ENCODE measurements at places on chromosomes 11 and 22.

- no peak for DNase-seq
These were observed 29.2 kb downstream of the SGSM3 start for GRCh38 chr22:40399621-40400020.

DNA sequence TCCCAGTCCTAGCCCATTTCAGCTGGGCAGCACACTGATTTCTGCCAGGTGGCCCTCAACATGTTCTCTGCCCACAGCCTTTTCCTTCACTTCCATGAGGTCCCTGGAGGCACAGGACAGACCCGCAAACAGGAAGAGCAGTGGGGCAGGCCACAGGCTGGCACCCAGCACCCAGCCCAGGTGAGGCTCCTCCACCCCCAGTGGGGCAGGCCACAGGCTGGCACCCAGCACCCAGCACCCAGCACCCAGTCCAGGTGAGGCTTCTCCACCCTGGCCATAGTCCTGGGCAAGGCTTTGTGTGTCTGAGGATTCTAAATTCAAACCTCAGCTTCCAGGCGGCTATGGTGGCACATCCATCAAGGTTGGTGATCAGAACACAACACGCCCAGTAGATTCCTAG lies 1413.0 kb downstream of the BRD1 start:
- DNase-seq: no peak

- DNase-seq: no peak
These were observed 99.4 kb downstream of the SHANK2 start for GRCh38 chr11:71153005-71153390.

- no peak for DNase-seq
These were observed 12.9 kb downstream of the ZNF74 start for GRCh38 chr22:20406686-20407408.

GRCh38 chr11:122808478-122808869 lies 29.8 kb upstream of the CRTAM start:
- no peak for DNase-seq

DNA sequence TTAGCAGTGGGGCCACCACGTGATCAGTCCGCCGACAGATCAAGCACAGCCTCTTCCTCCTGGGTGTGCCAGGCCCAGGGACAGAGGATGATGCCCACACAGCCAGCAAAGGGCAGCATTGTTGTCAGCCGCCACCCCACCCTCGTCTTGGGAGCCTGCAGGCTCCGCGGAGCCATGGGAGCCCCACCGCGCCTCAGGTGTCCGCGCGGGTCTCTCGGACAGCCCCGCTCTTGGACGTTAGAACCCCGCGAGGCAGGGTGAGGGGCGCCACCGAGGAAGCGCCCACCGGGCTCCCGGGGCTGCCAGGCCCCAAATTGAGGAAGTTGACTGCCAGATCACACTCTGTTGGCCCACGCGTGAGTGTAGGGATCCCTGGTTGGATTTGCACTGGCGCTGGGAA lies 83.9 kb upstream of the MS4A8 start:
- DNase-seq: no peak

DNA sequence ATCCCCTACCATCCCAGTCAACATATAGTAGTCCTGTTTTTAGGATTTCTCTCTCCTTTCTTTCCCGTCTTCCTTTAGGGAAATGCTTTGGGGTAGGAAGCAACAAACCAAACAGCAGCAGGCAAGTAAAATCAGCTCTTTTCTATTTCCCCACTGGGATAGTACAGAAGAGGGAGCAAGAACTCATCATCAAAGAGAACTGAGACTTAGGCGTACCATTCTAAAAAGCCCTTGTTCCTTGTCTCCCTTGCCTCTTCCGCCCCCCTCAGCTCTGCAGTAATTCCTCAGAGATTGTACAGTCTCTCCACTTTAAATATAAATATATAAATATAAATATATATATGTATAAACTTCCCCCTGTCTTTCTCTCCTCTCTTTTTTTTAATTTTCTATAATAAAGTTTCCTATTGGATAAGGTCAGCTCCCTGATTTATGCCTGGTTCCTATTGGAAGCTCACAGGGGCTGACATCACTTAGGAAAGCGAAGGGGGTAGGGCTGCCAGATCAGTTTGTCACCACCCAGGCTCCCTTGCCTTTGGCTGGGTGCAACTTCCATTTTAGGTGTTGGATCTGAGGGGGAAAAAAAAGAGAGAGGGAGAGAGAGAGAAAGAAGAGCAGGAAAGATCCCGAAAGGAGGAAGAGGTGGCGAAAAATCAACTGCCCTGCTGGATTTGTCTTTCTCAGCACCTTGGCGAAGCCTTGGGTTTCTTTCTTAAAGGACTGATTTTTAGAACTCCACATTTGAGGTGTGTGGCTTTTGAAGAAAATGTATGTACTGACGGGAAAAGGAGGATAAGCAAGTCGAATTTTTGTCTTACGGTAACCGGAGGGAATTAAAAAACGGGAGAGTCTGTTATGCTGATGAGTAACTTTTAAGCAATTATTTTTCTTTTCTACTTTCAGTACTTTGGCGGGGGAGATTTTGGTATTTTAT lies at the start of gene CTNND1:
CTNND1 (plus strand) TSS at position 502 of the 934 bp plus-strand sequence. CDS start 29,677 bp downstream, outside the sequence.
- peak; percentile 63 for DNase-seq

DNA sequence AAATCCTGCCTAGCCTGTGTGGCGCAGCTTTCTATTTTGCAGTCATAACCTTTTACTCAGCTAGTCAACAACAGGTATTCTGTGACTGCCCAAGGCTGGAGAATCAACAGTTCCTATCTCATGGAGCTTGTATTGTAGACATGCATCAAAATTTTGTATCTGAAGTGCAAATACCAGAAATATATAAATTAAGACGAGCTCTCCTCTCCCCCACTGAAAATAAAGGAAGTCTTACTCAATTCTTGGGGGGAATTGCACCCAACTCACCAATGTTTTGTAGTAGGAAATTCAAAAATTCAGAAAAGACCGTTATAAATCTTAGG lies 153.4 kb downstream of the NCAM1 start:
- no peak for DNase-seq

DNA sequence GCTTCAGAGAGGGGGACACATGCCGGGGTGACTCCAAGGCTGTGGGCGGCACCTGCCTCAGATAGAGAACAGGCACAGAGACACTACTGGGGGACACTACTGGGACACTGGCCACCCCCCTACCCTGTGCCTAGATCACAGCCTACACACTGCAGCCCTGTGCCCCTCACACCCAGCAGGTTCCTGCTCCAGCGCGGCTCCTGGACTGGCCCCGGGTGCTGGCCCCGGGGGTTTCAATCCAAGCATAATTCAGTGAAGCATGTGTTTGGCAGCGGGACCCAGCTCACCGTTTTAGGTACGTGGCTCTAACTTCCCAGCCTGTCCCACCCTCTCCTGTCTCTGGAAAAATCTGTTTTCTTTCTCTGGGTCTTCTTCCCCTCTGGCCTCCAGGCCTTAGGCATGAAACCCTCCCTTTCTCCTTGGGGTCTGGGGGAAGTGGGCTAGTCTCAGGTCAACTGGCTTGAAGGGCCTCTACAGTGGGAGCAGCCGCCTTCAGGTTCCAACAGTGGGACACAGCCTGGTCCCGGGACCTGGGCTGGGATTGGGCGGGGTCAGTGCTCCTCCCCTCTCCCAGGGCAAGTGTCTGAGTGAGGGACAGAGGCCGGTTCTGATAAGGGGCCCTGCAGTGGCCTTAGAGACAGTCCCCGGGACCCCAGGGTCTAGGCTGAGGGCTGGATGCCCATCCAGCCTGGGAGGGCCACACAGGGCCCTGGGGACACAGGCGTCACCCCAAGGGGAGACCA lies 98.8 kb downstream of the CRYBB2 start:
- no peak for DNase-seq

- no peak for DNase-seq
These were observed 41.7 kb downstream of the CASP12 start for GRCh38 chr11:104856607-104857006.

- no peak for DNase-seq
These were observed 3.4 kb downstream of the FAM83F start for GRCh38 chr22:39997939-39998726.

- no peak for DNase-seq
These were observed 659.9 kb upstream of the LUZP2 start for GRCh38 chr11:23836981-23837380.

GRCh38 chr11:2912498-2912897 lies 16.7 kb downstream of the PHLDA2 start:
- DNase-seq: peak; percentile 26

DNA sequence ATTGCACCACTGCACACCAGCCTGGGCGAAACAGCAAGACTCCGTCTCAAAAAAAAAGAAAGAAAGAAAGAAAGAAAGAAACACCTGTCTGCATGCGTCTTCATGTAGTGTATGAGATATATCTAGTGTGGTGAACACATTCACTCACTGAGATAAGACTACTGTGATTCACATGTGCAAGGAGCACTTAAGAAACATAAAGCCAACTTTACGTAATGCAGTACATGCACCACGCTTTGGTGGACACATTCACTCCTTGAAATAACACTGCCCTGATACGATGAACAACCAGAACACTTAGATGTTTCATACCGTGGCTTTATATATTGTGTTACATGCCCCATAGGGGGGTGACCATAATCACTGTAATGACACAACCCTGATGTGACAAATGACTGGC lies 96.0 kb downstream of the MICAL3 start:
- DNase-seq: no peak

DNA sequence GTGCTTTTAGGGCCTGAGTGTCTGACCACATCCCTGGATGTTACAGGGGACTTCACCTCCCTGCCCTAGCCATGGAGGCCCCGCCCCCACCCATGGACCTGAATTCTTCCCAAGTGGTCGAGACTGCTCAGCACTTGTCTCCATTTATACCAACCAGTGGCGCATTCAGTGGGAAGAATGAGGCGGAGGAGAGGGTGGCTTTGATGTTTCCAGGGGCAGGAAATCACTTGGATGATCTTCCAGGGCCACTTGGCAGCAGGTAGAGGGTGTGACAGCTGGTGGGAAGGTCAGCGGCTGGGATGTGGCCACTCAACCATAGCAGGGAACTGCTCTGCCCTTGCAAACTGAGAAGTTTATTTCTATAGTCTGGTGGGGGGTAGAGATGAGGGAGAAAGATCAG lies 155.1 kb upstream of the BLID start:
- DNase-seq: no peak

GRCh38 chr11:68040101-68040956 lies 1.5 kb downstream of the TCIRG1 start:
- DNase-seq: peak; percentile 56

- DNase-seq: peak; percentile 45
These were observed 55.3 kb upstream of the FBXO3 start for GRCh38 chr11:33829430-33830141.

- no peak for DNase-seq
These were observed 8.9 kb upstream of the UCP2 start for GRCh38 chr11:73991471-73992006.

GRCh38 chr11:17651061-17651460 lies 68.3 kb upstream of the MYOD1 start:
- DNase-seq: no peak

DNA sequence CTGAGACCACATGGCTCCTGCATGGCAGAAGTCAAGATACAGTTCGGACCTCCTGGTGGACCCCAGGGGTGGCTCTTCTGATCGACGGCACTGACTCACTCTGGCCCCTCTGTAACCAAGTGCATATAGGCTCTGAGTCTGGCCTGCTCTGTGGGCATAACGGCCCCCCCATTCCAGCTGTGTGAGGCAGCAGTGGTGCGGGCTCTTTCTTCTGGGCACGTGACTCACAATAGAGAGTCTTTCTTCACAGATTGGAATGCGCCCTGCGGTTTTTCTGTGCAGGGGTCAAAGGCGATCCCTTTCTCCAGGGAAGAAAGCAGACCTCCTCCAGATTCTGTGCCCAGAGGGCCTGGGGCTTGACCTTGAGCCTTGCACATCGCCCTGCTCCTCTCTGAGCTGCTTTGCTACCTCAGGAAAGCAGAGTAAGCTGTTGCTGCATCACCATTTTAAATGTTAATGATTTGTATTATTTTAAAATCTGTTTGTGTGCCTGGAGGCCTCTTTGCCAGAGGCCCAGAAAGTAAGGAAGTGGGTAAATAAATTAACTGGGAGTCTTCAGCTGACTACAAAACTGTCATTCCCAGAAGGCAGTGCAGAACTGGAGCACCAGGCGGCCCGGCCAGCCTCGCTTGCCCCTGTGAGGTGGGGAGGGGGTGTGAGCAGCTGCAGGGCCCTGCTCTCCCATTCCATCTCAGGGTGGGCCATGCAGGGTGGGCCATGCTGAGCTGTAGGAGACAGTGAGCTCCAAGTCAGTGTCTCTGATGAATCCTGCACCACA lies 199.0 kb downstream of the GRIK4 start:
- DNase-seq: no peak

GRCh38 chr22:39287076-39287725 lies 32.2 kb downstream of the RPL3 start:
- DNase-seq: peak; percentile 31

GRCh38 chr11:115421992-115422689 lies 82.1 kb downstream of the CADM1 start:
- DNase-seq: no peak

- no peak for DNase-seq
These were observed 27.6 kb upstream of the RCE1 start for GRCh38 chr11:66815646-66816045.

GRCh38 chr11:83427501-83427900 lies 141.3 kb upstream of the CCDC90B start:
- DNase-seq: no peak

- no peak for DNase-seq
These were observed 14.0 kb downstream of the SGSM1 start for GRCh38 chr22:24819911-24820461.

GRCh38 chr11:131154351-131154750 lies 216.1 kb upstream of the NTM start:
- no peak for DNase-seq

- no peak for DNase-seq
These were observed 85.3 kb downstream of the ARHGAP32 start for GRCh38 chr11:129106788-129107187.

- DNase-seq: no peak
These were observed 1.6 kb downstream of the GTPBP1 start for GRCh38 chr22:38707346-38707745.

GRCh38 chr22:41619979-41620588 lies 759 bp downstream of the DESI1 start:
- DNase-seq: peak; percentile 32

DNA sequence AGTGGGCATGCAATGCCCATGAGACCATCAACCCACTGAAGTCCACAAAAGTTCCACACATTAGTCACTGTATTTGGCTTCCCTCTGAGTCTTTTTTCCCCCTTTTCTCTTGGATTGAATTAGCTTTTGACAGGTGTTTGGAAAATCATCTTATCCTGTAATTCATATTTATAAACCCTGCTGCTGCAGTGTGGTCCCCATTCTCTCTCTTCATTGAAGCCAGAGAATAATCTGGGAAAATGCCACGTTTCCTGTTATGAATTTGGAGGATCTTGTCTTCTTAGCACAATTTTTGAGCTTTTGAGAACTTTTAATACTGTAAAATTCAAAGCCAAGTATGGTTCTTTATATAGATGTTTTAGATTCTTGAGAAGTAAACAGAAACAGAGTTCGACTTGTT lies 84.8 kb downstream of the UVRAG start:
- no peak for DNase-seq

GRCh38 chr11:102617466-102618008 lies 7.6 kb downstream of the MMP20 start:
- no peak for DNase-seq

- no peak for DNase-seq
These were observed 43.0 kb upstream of the RTL6 start for GRCh38 chr22:44540756-44541670.

GRCh38 chr22:48342016-48342415 lies 1485.7 kb downstream of the BRD1 start:
- DNase-seq: no peak

- no peak for DNase-seq
These were observed 9.8 kb upstream of the SEC14L6 start for GRCh38 chr22:30556388-30556787.
